ENCODE measurements at places on chromosomes 2 and 18.

- no peaks in the 10 kb centered on the region for H3K27me3 ChIP-seq
- H3K4me1 ChIP-seq: no peaks in the 10 kb centered on the region
- H3K36me3 ChIP-seq: no peaks in the 10 kb centered on the region
- H3K4me3 ChIP-seq: no peak overlapping the region
- DNase-seq: no peak
- H3K27ac ChIP-seq: no peak overlapping the region
These were observed 153.2 kb upstream of the MYT1L start for GRCh38 chr2:2484301-2484700.

GRCh38 chr2:182827182-182827879, 39.1 kb downstream of the FRZB start:
- no peak overlapping the region for H3K4me3 ChIP-seq
- no peak overlapping the region for H3K27ac ChIP-seq
- H3K27me3 ChIP-seq: no peaks in the 10 kb centered on the region

GRCh38 chr2:12381543-12382325, 335.0 kb upstream of the TRIB2 start:
- H3K36me3 ChIP-seq: no peaks in the 10 kb centered on the region
- H3K27ac ChIP-seq: no peak overlapping the region

- H3K36me3 ChIP-seq: no peaks in the 10 kb centered on the region
- H3K4me1 ChIP-seq: no peaks in the 10 kb centered on the region
- H3K27me3 ChIP-seq: no peaks in the 10 kb centered on the region
- no peak overlapping the region for H3K4me3 ChIP-seq
These were observed 75.3 kb upstream of the CYP26B1 start for GRCh38 chr2:72222829-72223564.

DNA sequence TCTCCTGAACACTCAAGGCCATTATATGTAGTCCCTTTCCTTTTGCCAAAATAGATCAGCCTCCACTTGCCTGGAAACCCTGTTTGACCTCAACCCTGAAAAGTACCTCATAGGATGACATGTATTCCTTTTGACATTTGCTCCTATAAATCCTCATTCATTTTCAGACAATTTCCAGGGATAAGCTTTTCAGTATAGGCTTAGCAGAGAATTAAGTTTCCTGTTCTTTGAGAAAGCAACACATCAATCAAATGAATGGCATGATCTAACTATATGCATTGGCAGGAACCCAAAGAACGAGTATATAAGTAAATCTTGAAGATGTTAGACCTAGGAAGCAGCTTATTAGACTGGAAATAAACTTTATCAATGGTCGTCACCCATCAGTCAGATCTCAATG, 483.0 kb downstream of the CCDC85A start:
- no peak overlapping the region for H3K4me3 ChIP-seq
- no peaks in the 10 kb centered on the region for H3K36me3 ChIP-seq
- no peak overlapping the region for H3K27ac ChIP-seq
- no peak for DNase-seq

- H3K36me3 ChIP-seq: no peaks in the 10 kb centered on the region
- no peaks in the 10 kb centered on the region for H3K27me3 ChIP-seq
- no peak for DNase-seq
- no peak overlapping the region for H3K27ac ChIP-seq
These were observed 289.5 kb upstream of the SIX3 start for GRCh38 chr2:44651974-44652373.

GRCh38 chr18:11752116-11752911, 63.2 kb downstream of the GNAL start:
- H3K4me3 ChIP-seq: peak overlapping the region; percentile 3
- no peak overlapping the region for H3K27ac ChIP-seq
- peak; percentile 21 for DNase-seq
- H3K27me3 ChIP-seq: peaks cover 28% of the 10 kb centered on the region

- H3K4me1 ChIP-seq: no peaks in the 10 kb centered on the region
- no peak overlapping the region for H3K27ac ChIP-seq
- no peak overlapping the region for H3K4me3 ChIP-seq
- H3K36me3 ChIP-seq: no peaks in the 10 kb centered on the region
- no peaks in the 10 kb centered on the region for H3K27me3 ChIP-seq
- peak; percentile 88 for DNase-seq
These were observed 370.4 kb downstream of the SOCS6 start for GRCh38 chr18:70659036-70659925.

DNA sequence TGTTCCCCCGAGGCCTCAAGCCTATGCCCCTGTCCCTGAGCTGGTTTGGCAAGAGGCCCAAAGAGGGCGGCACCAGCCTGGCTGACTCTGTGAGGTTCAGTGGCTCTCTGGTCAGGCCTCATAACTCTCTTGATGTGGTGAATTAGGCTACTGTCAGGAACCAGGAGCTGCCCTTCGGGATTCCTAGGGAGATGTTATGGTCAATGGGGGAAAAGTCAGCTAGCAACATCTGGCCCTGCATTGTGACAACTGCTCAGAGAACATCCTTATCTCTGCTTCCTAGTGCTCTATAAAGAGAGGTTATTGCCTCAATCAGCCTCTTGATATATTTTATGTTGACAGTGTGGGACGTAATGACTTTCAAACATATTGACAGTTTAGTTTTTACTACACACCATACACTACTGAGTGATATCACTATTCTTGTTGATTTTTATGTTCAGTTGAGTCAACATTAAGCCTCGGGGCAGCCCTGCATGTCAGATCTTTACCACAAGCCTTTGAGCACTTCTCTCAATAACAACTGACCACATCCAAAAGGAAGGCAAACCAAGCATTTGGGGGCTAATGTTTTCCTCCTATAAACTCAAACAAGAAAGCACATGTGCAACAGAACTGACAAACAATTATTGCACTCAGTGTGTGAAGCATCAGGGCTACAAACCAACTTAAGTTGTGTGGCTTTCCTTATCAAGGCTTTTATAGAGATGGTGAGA, 448.3 kb upstream of the SLC14A2 start:
- H3K27ac ChIP-seq: no peak overlapping the region
- no peaks in the 10 kb centered on the region for H3K36me3 ChIP-seq
- no peaks in the 10 kb centered on the region for H3K4me1 ChIP-seq
- DNase-seq: peak; percentile 32

DNA sequence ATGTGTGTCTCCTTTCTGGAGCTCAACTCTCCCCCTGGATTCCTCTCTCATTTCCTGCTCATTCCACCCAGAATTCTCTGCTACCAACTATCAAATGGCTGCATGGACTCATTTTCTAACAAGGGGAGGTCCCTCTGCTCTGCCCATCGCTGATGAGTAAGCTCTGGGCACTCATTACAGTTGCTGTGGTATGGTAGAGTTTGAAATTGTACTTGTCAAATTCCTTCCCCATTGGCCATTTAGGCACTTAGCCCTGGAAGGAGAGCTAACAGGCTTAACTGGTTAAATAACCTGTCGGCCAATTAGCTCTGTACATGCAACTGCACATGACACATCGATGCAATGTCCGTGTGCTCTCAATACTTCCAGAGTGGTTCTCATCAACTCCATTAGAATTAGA, 20.4 kb downstream of the COL6A3 start:
- peaks cover 4% of the 10 kb centered on the region for H3K4me1 ChIP-seq
- H3K27me3 ChIP-seq: no peaks in the 10 kb centered on the region
- peaks cover 16% of the 10 kb centered on the region for H3K36me3 ChIP-seq
- no peak overlapping the region for H3K4me3 ChIP-seq

- H3K36me3 ChIP-seq: no peaks in the 10 kb centered on the region
- no peak overlapping the region for H3K4me3 ChIP-seq
- no peaks in the 10 kb centered on the region for H3K4me1 ChIP-seq
- no peaks in the 10 kb centered on the region for H3K27me3 ChIP-seq
These were observed 215.3 kb downstream of the STK39 start for GRCh38 chr2:168032091-168032490.

DNA sequence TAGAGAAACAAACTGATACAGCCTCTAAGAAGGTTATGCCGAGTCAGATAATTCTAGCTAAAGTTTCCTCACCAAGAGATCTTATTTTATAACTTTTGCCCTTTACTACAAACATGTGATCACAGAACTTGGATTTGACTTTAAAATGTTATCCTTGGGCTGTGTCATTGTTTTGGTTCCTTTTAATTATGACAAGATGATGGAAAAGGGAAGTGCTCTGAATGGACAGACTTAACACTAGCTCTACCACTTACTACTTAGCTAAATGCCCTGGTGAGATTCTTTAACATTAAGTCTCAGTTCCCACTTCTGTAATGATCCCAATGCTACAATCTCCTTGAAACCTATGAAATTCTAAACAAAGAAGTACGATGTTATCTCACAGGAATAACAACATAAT, 69.9 kb downstream of the RTTN start:
- H3K27ac ChIP-seq: no peak overlapping the region
- no peaks in the 10 kb centered on the region for H3K4me1 ChIP-seq
- no peaks in the 10 kb centered on the region for H3K27me3 ChIP-seq

DNA sequence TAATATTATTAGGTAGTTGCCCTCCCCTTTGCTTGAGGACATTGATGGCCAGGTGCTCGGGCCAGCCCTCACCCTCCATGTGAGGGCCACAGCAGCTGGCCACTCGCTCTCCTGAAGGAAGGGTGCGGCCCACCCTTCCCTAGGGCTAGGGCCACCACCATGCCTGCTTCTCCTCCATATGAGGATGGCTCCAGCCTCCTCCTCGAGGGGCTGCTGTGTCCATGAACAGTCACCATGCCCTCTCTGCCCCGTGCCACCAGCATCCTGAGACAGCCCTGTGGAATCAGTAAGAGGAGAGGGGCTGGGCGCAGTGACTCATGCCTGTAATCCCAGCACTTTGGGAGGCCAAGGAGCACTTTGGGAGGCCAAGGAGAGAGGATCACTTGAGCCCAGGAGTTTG, 2.4 kb downstream of the GPR17 start:
- H3K27me3 ChIP-seq: no peaks in the 10 kb centered on the region
- no peak overlapping the region for H3K27ac ChIP-seq
- peaks cover 17% of the 10 kb centered on the region for H3K4me1 ChIP-seq
- no peak overlapping the region for H3K4me3 ChIP-seq
- peak; percentile 72 for DNase-seq
- H3K36me3 ChIP-seq: no peaks in the 10 kb centered on the region

DNA sequence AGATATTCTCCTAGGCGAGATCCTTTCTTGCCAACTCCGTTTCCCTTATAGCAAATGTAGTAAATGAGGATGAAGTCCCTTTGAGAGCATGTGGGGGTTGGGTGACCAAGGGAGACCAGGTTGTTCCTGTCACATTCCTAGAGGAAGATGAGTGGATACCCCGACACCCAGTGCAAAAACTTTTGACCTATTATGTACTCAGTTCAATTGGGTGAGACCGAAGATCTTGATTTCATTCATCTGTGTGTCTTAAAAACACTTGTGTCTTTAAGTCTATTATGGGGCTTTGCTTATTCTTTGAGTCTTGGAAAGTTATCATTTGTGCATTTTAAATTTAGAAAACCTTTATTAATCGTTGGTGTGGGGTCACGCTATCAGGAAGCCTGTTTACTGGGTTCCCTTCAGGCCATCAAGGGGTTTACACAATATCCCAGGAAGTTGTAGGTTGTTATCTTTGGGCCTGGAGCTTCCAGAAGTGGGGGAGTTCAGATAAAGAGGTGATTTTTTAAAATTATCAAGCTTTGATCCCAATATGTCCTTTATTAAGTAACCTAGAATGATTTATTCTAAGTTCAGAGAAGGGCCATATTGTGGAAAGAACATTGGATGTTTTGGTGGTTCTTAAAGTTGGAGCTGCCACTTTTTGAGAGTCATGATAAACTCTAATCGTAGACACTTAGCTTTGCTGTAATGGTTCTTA, 2.8 kb downstream of the RHOB start:
- H3K27me3 ChIP-seq: no peaks in the 10 kb centered on the region
- H3K4me3 ChIP-seq: peak overlapping the region; percentile 55
- H3K27ac ChIP-seq: peak overlapping the region; percentile 84
- DNase-seq: peak; percentile 78
- H3K36me3 ChIP-seq: peaks cover 13% of the 10 kb centered on the region

DNA sequence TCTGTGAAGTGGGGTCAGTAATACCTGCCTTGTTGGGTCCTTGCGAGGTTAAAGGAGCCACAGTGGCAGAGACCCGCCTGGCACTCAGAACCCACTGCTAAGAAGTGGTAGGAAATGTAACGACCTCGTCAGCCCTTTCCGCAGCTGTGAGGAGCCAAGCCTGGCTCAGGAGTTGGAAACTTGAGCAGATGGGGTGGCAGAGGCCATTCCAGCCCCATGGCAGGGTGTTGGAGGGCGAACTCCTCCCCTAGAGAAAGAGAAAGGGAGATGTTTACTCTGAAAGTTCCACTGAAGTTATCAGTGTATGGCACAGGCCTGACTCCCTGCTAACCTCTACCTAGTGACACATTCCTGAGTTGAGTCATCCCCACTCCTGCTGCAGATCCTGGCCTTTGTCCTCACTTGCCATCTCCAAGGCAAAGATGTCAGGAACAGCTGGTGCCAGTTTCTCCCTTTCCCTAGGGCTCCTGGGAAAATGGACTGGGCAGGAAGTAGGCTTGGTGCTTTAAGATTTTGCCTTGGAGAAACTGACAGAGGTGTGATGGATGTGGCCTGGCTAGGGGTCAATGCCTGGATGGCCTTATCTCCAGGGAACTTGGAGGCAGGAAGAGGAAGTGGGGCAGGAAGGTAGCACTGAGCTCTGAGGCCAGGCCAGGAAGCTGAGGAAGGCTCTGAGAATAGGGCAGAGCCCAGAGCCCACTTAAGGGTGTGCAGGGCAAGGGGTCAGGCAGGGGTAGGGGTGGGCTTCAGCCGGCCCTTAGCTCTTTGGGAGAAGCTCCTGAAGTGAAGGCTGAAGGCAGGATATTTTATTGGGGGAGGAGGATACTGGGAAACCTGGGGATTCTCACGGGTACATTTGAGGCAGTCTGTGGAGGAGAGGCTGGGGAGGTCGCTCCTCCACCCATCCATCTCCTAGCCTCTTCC, 888 bp downstream of the VAMP5 start:
- peak overlapping the region; percentile 28 for H3K27ac ChIP-seq
- DNase-seq: peak; percentile 84
- H3K4me3 ChIP-seq: no peak overlapping the region
- peaks cover 28% of the 10 kb centered on the region for H3K4me1 ChIP-seq
- H3K27me3 ChIP-seq: no peaks in the 10 kb centered on the region

- H3K36me3 ChIP-seq: no peaks in the 10 kb centered on the region
- no peak for DNase-seq
- H3K27ac ChIP-seq: no peak overlapping the region
- H3K4me3 ChIP-seq: no peak overlapping the region
- H3K27me3 ChIP-seq: no peaks in the 10 kb centered on the region
These were observed 70.3 kb downstream of the MAIP1 start for GRCh38 chr2:200025717-200026116.

DNA sequence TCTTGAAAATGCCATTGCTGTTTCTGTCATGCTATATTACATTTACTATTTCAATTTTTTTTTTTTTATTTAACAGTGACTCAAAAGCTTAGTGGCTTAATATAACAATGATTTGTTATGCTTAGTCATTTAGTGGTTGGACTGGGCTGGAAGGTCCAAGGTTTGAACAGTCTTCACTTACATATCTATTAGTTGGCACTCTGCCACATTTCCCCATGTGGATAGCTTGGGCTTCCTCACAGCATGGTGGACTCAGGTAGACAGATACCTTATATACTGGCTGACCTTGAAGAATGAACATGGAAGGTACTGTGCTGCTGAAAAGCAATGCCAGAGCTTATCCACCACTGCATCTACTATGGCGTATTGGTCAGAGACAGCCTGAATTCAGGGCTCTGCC, 909.5 kb upstream of the SOX11 start:
- H3K27me3 ChIP-seq: no peaks in the 10 kb centered on the region
- DNase-seq: no peak
- H3K4me3 ChIP-seq: no peak overlapping the region
- no peaks in the 10 kb centered on the region for H3K36me3 ChIP-seq

- peak overlapping the region; percentile 63 for H3K4me3 ChIP-seq
- H3K27me3 ChIP-seq: peaks cover 45% of the 10 kb centered on the region
- H3K27ac ChIP-seq: no peak overlapping the region
- H3K36me3 ChIP-seq: no peaks in the 10 kb centered on the region
These were observed 7.6 kb upstream of the ONECUT2 start for GRCh38 chr18:57427429-57428201.

GRCh38 chr2:190864375-190864774, 16.2 kb upstream of the GLS start:
- no peaks in the 10 kb centered on the region for H3K27me3 ChIP-seq
- no peak overlapping the region for H3K27ac ChIP-seq
- no peak overlapping the region for H3K4me3 ChIP-seq
- no peaks in the 10 kb centered on the region for H3K36me3 ChIP-seq
- H3K4me1 ChIP-seq: peaks cover 5% of the 10 kb centered on the region

Measured in trophoblast cell (in vitro differentiated cells and primary cell).